AG20443 (cell line): ENCODE measurements at places on chromosomes 5 and 9.

- DNase-seq, result peak; percentile 0
These were observed 32.2 kb upstream of the TJP2 start for GRCh38 chr9:69141851-69142250.

- DNase-seq, result no peak
These were observed 13.2 kb upstream of the PCA3 start for GRCh38 chr9:76751001-76751400.

- no peak for DNase-seq
These were observed 2.7 kb upstream of the HSPA5 start for GRCh38 chr9:125243792-125244260.

DNA sequence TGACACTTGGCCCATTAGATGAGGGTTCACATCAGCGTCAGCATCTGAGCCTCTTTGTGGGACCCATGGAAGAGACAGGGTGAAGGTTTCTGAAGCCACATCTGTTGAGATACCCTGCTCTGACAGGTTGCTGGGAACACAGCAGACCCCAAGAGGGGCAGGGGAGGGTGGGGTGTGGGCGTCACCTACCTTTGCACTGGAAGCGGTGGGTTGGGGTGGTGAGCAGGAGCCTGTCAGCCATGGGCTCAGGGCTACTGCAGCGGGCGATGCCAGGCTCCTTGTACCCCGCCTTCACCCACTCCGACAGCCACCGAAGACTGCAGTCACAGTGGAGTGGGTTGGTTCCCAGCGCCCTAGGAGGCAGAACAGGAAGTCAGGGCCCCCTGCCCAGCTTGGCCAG lies 131.5 kb upstream of the PANK3 start:
- DNase-seq, result no peak

DNA sequence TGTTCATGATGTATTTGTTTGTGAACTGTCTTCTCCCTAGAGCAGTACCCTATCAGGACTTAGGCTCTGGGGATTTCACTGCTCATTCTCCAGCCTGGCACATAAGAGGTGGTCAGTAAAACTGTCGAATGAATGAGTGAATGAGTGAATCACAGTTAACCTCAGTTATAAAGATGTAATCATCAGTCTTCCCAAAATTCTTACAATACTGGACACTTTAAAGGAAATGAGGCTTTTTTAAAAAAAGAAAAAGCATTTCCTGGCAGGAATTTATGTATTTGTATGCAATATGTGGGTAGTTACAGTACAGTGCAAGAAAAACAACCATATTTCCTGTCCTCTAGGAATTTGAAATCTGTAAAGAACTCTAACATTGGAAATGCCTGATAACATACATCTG lies 59.6 kb downstream of the RAI14 start:
- DNase-seq, result no peak

GRCh38 chr5:5756762-5757161 lies 334.3 kb downstream of the ICE1 start:
- no peak for DNase-seq

GRCh38 chr5:32802764-32803163 lies 91.6 kb downstream of the NPR3 start:
- no peak for DNase-seq

DNA sequence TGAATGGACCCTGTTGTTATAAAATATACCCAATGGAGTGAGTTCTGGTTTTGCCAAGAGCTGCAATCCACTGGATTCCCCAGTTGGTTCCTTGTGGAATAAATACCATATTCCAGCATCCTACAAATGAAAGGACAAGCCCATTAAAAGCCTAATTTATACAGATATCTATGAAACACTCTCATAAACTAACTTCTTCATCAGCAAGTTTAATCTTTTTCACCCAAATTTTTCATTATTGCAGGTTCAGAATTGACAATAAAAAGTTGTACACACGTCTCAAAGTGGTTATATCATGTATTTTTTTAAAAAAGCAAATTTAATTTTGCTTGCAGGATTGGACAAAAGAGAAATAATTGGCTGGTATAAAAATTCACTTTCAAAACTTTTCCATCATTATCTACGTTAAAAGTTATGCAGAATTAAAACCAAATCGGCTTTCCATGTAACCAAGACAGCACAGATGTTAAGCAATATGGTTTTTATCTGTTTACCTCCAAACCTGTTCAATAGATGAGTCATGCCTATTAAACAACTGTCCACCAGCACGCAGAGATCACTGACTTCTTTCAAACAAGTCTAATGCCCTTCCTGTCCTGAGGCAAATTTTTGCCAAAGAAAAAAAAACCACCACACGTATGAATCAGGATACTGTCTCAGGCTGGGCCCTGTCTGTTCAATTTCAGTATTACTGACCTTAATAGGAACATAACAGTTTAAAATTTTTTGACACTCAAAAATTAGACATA lies 42.5 kb downstream of the CEMIP2 start:
- peak; percentile 27 for DNase-seq

DNA sequence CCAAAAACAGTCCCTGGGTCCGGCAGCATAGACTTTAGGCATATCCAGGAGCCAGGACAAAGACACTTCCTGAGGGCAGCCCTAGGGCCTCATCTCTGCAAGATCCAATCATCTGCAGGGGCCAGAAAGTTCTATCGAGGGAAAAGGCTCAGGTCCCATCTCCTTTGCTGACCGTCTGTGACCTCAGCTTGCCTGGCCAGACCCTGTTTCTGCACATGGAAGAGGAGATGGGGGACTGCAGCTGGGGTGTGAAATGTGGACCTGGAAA lies 51.0 kb upstream of the FCN1 start:
- DNase-seq, result no peak

DNA sequence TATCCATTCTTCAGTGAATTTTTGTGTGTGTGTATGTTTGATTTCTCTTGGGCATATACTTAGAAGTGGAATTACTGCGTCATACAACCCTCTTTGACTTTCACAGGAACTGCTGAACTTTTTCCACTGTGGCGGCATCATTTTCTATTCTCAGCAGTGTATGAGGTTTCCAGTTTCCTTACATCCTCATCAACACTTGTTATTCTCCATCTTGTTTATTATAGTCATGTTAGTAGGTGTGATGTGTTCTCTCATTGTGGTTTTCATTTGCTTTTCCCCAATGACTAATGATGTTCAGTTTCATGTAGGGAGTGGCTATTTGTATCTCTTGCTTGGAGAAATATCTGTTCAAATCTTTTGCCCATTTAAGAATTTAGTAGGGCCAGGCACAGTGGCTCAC lies 2.6 kb downstream of the ZNF79 start:
- DNase-seq, result no peak

DNA sequence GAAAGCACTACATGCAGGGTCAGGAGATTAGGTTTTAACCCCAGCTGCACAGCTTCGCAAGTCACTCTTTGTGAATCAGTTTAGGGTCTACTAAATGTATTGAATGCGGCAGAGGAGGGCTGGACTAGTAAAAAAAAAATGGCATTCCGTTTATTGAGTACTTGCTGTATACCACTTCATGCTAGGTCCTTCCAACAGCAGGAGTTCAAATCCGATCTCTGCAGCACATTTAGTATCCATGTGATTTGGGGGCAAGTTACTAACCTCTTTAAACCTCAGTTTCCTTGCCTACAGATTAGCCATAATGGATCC lies 204.4 kb downstream of the SNCAIP start:
- no peak for DNase-seq

GRCh38 chr5:24222876-24223275 lies 421.9 kb downstream of the CDH10 start:
- no peak for DNase-seq

DNA sequence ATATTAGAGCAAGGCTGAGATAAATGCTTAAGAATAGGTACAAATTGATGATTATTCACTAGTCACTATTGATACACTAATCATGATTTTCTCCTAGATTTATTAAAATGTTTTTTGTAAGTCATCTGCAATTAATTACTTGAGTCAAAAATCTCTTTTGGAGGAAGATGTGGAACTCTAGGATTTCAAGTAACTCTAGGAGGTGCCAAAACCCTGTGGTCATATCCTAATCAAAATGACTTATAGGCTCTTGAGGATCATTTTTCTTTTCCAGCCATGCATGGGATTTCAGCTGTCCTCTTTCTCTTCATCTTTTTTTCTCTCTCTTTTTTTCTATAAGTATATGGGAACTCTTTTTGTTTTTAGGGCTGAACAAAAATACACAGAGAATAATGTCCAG lies 141.8 kb upstream of the CD180 start:
- no peak for DNase-seq

DNA sequence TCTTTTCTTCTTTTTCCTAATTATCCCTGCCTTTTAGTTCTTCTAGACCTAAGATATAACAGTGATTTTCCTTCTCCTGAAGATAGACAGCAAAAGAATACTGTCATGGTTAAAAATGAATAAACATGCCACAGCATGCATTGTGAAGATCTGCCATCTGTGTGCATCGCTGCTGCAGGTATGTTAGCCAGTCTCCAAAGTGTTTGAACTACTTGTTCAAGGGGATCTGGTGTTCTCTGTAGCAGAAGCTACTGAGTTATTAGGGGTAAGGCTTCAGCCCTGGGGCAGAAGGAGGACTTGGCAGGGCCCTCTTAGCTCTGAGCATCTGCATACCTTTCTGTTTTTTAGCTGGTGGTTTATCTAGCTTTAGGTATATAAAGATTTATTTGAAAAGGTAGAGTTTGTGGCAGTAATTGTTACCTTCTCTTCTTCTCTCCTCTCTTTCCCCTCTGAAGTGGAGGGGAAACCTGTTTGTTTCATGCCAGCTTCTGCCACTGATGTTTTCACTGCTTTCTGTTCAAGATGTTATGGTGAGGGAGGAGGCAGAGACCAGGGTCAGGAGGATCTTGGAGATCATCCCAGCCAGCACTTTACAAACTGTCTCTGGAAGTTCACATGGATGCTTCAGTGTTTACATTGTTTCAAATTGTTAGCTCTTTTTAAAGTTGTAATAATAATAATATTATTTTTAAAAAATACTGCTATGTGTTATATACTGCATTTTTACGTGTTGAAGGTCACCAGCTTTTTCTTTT lies 25.2 kb downstream of the GALNT10 start:
- no peak for DNase-seq

DNA sequence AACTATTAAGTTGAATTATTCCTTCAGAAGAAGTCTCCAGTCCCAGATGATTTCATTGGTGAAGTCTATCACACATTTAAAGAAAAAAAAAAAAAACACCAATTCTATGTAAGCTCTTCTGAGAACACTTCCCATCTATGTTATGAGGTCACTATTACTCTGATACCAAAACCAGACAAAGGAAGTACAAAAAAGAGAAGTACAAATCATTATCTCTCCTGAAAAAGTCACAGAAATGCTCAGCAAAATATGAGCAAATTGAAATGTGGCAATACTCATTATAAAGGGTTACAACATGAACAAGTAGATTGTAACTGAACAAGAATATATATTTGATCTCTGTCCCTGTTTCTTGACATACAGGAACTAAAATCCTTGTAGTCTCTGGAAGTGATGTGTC lies 280.4 kb downstream of the TLE1 start:
- DNase-seq, result no peak

DNA sequence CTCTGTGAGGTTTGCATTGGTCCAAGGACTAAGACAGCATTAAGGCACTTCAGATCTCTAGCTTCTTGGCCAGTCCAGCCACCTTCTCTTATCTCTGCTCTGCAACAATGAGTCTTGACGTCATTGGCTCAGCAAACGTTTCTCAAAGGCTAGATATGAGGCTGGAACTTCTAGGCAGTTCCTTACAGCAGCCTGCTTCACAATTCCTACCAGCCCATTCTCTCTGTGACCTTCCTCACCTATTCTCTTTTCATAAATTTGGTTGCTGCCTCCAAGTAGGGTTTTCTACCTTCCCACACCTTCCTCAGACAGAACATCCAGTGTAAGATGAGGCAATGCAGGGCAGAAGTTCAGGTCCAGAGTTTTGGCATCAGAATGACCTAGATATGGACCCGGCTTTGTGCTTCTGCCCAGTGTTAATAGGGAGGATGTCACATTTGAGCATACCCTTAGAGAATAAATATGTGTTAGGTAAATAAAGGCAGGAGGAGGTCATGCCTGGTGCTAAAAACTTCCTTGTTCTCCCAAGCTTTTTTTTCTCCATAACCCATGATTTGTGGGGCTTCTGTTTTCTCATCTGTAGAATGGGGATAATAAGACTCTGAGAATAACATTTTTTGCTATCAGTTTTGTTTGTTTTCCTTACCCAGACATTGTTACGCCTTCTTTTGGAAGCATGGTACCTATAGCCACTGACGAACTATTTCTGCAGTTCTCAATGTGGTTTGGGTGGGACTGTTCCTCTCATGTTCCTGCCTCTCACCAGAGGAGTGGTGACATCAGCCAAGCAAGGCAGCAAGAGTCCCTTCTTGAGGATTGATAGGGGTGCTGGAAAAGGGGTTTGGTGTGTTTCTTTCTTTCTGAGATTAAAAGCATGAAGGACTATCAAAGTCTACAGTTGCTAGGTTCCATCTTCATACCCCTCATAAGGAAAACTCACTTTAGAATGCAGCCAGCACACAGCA lies 220.6 kb upstream of the TRIM32 start:
- DNase-seq, result no peak

GRCh38 chr5:10762776-10763500 lies 1.9 kb upstream of the DAP start:
- DNase-seq, result no peak
